Activated T-helper 17 cell treated with anti-CD3 and anti-CD28 coated beads, Interleukin-2, amount 50 U/mL, for 72 hours (primary cell): ENCODE measurements at places on chromosomes 11 and 22.

DNA sequence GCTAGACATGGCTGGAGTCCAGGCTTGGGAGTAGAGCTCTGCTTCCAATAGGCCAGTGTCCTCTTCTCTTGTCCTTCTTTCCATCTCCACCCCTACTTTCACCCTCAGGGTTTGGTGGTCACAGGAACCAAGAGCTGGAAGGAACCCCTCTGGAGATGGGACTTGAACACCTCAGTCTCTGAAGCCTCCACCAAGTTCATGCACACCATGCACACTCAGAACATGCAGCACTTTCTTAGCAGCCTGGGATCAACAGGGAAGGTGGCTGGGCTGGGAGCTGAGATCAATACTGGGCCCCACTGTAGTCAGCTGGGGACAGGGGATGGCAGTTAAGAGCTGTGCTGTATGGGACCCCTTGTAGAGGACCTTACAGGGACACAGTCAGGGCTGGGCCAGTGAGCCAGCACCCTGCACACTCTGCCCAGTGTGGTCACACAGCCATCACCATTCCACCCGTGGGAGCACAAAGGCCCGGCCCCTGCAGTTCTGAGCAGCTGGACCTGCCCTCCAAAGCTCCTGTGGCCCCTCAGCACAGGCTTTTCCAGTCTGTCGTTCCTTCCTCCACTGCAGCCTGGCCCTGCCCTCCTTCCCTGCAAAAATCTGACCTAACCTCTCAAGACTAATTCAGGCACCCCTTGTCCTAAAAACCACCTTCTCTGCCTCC, 47.7 kb downstream of the GAB4 start:
- ATAC-seq: no peak

DNA sequence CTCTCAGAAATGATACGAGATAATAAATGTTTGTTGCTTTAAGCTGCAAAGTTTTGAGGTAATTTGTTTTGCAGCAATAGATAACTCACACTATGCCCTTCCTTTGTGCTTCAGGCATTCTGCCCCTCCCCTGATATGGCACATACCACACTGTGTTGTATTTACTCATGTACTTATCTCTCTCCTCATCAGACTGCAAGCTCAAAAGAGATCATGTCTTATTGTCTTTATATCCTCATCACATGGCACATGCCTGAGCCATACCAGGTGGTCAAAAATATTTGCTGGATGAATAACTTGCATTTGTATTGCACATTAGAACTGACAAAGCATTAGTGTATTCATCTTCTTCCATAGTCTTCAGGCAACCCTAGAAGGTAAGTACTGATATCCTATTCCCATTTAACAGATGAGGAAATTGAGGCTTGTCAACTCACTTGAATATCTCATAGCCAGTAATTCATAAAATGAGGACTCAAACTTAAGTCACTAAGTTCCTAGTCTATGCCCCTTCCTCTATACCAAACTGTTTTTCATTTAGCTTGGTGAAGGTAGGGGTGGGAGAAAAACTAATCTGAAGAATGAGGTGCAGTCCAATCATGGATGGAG, 83.9 kb upstream of the EED start:
- ATAC-seq: no peak

GRCh38 chr11:102177974-102178631, 67.9 kb downstream of the YAP1 start:
- peak; percentile 40 for ATAC-seq

- no peak for ATAC-seq
Observed at GRCh38 chr11:96708219-96708878, 318.5 kb downstream of the JRKL start.

GRCh38 chr22:38243007-38243765, 29.6 kb downstream of the TMEM184B start:
- ATAC-seq: no peak

DNA sequence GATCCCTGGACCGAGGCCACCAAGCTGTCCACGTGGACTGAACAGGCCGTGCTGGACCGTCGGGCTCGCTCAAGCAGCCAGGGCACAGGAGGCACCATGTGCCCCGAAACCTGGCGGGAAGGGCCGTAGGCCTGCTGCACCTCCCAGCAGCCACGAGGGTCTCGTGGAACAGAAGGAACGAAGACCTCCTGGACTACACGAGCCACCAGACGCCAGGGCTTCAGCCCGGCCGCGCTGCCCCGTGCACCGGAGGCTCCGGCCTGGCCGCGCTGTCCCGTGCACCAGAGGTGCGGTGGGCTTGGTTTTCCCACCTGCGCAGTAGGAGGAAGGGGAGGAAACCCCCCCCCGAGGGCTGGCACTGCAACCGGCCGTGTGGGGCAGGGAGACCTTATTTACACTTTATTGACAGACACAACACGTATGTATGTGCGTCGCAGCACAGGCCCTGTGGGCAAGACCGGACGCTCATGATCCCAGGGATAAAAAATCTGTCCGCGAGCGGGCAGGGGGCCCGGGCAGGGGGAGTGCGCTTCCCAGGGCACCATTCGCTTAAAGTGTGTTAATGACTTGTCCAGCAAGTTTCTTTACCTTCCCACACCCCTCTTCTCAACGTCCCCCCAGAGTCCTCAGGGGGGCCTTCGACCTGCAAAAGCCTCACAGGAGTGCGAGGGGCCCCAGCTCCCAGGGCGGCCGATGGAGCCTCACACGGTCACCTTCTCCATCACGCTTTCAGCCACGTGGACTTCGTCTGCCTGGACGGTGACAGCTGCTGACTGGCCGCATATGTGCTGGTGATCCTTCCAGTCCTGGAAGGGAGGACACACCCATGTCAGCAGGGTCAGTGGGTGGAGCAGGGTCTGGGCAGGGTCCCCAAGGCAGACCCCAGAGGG, 7.0 kb downstream of the DRD4 start:
- ATAC-seq: no peak

DNA sequence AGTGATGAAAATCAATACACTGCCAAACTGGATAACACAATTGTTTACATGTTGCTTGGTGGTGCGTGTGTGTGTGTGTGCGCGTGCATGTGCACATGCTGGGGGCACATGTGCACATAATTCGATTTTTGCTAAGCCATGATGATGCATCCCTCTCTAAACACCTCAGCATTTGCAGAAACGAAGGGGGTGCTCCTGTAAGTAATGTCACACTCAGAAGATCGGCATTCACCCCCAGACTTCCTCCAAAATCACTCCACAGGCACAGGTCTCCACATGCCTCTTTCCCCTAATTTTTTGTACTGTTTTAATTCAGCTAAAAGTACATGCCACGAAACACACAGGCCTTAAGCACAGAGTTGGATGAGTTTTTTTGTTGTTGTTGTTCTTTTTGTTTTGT, 341.5 kb downstream of the SHANK2 start:
- no peak for ATAC-seq

DNA sequence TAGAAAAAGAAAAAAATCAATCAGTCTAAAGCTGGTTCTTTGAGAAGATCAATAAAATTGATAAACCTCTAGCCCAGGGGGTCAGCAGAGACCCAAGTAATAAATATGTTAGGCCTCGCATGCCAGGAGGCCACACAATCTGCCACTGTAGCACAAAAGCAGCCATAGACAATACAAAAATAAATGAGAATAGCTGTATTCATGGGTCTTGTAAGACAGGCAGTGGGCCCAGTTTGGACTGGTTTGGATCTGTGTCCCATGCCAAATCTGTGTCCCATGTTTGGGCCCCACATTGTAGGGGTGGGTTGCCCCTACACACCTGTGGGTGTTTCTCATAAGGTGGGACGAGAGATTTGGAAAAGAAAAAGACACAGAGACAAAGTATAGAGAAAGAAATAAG, 6.6 kb upstream of the PLAAT4 start:
- no peak for ATAC-seq

DNA sequence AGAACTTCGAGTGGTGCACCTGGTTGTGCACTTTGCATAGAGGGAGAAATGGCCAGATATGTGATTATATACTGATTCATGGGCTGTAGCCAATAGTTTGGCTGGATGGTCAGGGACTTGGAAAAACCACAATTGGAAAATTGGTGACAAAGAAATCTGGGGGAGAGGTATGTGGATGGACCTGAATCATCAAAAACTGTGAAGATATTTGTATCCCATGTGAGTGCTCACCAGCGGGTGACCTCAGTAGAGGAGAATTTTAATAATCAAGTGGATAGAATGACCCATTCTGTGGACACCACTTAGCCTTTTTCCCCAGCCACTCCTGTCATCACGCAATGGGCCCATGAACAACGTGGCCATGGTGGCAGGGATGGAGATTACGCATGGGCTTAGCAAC, 48.0 kb upstream of the NARS2 start:
- no peak for ATAC-seq

GRCh38 chr11:27088353-27088752, 47.7 kb downstream of the BBOX1 start:
- no peak for ATAC-seq

GRCh38 chr22:37824674-37825641, 1.8 kb downstream of the GALR3 start:
- ATAC-seq: peak; percentile 75

DNA sequence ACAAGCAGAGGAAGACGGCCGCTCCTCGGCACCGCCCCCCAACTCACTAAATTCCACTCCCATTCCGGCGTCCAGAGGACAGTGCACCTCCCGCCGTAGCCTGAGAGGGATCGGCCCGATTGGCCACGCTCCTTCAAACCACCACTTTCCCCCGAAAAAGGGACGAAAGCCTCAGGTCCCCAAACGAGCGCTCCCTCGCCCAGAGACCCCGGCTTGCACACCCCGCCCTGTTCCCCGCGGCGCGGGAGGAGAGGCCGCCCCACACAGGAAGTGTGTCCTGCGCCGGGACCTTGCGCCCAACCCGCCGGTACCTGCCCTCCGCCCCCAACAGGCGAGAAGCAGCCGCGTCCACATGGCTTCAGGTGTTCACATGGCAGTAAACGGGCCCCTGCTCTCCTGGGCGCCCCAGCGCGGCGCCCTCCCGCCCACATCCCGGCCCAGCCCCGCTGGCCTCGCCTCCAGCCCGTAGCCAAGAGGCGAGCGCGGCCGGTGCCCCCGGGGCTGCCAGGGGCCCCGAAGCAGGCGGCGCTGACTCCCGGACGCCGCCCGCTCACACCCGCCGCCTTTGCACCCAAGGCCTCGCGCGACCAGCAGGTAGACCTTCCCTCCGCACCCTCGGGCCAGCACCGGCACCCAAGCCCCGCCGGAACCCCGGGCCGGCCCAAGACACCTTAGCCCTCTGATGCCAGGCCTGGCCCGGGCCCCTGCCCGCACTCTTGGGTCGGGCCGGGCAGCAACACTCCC, 849 bp downstream of the TCF20 start:
- ATAC-seq: peak; percentile 81

DNA sequence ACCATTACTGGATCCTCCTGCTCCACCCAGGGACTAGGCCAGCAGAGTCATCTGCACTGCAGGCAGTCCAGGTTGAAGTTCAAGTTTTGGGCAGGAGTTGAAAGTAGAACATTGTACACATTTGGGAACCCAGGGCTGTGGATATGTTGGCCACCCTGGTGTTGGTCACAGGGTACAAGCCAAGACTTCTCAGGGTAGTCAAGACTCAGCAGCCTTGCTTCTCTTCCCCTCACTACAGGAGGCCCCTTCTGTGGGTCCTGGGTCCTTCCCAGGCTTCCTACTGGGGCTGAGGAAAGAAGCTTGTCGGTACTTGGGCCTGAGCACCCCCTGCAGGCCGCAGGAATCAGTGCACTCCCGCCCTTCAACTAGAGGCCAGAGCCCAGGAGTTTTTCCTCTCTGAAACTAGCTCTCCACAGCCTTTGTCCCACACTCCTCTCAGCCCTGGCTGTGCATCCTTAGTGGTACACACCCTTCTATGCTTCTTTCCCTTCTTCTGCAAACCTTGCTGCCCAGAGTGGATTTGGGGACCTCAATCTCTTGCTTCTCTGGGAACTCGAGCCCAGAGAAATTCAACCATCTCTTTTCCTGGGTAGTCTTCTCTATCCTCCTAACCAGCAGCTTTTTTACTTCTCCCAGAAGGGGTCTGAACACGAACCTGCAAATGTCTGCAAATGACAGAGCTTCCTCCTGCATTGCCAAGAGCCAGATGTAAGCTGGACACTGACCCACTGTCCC, 2.6 kb upstream of the HPX start:
- ATAC-seq: peak; percentile 85

- no peak for ATAC-seq
Observed at GRCh38 chr11:63240098-63240497, 3.3 kb downstream of the SLC22A25 start.

GRCh38 chr11:28146123-28146751, 38.0 kb downstream of the METTL15 start:
- peak; percentile 52 for ATAC-seq
